Transverse colon (tissue), 4 donors: ENCODE measurements at places on chromosomes 7 and 10.

DNA sequence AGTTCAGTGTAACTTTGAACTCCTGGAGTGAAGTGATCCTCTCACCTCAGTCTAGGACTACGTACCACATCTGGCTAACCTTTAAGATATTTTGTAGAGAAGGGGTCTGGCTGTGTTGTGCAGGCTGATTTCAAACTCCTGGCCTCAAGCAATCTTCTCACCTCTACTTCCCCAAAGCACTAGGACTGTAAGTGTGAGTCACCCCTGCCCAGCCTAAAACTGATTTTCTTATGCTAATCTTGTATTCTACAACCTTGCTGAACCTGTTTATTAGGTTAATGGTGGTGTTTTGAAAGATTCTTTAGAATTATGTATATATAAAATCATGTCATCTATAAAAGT lies 58.0 kb downstream of the LCOR start:
- H3K27ac ChIP-seq = no peak overlapping the region
- H3K4me1 ChIP-seq = no peaks in the 10 kb centered on the region
- DNase-seq = no peak

DNA sequence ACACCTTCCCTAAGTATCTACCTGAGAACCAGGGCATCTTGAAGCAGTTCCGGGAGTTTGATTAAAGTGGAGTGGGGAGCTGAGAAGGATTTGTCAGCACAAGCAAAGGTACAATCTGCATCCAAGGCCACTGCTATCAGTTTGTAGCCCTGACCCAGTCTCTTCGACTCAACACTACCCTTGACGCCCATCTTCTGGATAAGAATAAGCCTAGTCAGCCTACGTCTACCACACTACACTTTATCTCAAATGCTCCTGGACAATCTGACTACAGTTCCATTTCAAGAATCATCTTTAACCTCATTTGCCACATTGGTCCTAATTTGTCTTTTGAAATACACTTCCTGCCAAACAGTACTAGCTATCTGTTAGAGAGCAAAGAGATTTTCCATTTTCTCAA lies 134.1 kb upstream of the C1GALT1 start:
- no peaks in the 10 kb centered on the region for H3K27me3 ChIP-seq
- no peaks in the 10 kb centered on the region for H3K36me3 ChIP-seq
- no peak for DNase-seq
- peaks cover 9% of the 10 kb centered on the region for H3K4me1 ChIP-seq

- no peak overlapping the region for H3K27ac ChIP-seq
- no peaks in the 10 kb centered on the region for H3K36me3 ChIP-seq
- no peak overlapping the region for H3K4me3 ChIP-seq
- no peak for DNase-seq
Measured at GRCh38 chr10:12907656-12908055, 93.9 kb downstream of the CCDC3 start.

- peak overlapping the region; percentile 27 for H3K27ac ChIP-seq
- DNase-seq = no peak
- no peaks in the 10 kb centered on the region for H3K36me3 ChIP-seq
- H3K27me3 ChIP-seq = no peaks in the 10 kb centered on the region
- H3K4me1 ChIP-seq = no peaks in the 10 kb centered on the region
Measured at GRCh38 chr10:3757638-3758490, 27.1 kb downstream of the KLF6 start.

GRCh38 chr7:127940381-127941160 lies 90.7 kb downstream of the LRRC4 start:
- no peak overlapping the region for H3K27ac ChIP-seq
- H3K27me3 ChIP-seq = no peaks in the 10 kb centered on the region
- H3K4me3 ChIP-seq = no peak overlapping the region
- no peaks in the 10 kb centered on the region for H3K4me1 ChIP-seq
- H3K36me3 ChIP-seq = no peaks in the 10 kb centered on the region
- no peak for DNase-seq
